ENCODE measurements at places on chromosomes 6 and 20.

DNA sequence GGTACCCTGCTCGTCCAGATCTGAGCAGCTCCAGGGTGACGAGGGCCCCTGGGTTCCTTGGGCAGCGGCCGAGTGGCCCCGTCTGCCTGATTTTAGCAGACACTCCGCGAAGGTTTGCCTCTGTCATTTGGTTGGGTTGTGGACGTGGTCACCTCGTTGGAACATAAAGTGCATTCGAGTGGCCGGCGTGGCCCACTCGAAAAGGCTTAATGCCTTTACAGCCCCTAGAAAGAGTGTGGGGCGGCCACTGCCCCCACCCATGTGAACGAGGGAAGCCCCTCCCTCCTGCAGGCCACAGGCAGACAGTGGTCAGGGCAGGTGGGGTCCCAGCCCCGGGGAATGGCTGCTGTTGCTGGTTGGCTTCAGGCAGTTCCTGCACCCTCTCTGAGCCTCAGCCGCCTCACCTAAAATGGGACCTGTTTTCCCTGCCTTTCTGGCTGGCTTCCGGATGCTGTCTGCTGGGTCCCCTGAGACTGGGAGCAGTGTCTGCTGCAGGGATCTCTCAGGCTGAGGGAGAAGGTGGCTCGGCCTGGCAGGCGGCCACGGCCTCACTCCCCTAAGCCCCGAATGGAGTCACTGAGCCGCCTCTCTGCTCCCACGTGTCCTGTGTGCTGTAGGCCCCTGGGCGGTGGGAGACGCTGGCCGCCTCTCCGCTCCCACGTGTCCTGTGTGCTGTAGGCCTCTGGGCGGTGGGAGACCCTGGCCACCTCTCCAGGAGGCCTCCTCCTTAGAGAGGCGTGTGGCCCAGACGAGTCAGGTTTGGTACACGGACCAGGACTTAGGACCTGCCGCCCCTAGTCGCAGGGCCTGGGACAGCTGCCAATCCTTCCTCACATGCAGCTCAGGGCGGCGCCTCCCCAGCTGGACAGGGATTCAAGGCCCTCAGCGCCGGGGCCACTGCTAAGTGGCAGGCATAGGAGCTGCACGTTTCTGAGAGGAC, 233.0 kb downstream of the ERMARD start:
- DNase-seq: no peak

- no peak for DNase-seq
Observed at GRCh38 chr6:111899531-111899930, 26.3 kb upstream of the FYN start.

- no peak for DNase-seq
Observed at GRCh38 chr6:150286912-150287311, 81.9 kb upstream of the IYD start.

DNA sequence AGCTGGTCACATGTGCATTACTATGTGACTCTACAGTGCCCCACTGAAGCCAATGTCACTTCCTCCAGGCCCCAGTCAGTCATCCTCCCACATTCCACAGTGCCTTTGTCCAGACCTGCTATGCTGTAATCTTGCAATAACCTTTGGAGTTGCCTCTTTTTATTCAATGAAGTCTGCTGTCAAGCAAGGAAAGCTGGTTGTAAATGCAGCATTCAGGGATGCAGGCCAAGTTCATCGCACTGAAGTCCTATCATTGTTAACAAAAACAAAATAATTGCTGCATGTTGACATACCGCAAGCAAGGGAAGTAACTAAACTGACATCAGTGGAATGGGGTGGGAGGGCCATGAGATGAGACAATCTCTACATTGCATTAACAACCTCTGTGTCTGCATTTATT, 131.2 kb upstream of the CDYL start:
- no peak for DNase-seq

GRCh38 chr20:25191689-25192088, 3.8 kb upstream of the ENTPD6 start:
- no peak for DNase-seq

- no peak for DNase-seq
Observed at GRCh38 chr6:111980971-111981840, 72.7 kb upstream of the CCN6 start.

DNA sequence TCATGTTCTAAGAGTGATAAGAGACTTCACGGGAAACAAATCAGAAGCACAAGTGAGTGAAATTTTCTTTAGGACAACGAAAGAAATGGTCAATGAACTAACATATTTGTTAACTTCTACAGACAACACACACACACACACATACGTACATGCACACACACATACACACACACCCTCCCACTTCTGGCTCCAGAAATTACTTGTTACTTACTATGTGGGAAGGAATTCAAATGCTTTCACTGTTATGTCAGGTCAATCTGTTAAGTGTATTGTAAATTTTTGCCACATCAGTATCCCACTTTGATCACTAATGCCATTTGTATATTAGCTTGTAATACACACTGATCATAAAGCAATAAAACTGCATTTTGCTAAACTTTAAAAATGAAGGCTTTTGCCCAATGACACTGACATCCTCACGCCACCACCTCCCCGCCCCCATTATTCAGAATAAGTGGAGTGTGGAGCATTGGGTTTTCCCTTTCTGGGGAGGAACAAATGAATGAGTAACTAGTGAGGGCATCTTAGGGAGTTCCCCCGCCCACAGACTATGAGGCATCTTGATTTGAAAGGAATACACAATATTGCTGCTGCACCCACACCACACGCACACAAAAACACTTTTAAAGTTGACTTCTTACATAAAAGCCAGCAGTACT, 76.2 kb downstream of the ATXN1 start:
- DNase-seq: no peak

GRCh38 chr20:62051144-62051543, 14.5 kb downstream of the TAF4 start:
- no peak for DNase-seq

GRCh38 chr6:142682985-142683384, 262.0 kb downstream of the HIVEP2 start:
- no peak for DNase-seq

DNA sequence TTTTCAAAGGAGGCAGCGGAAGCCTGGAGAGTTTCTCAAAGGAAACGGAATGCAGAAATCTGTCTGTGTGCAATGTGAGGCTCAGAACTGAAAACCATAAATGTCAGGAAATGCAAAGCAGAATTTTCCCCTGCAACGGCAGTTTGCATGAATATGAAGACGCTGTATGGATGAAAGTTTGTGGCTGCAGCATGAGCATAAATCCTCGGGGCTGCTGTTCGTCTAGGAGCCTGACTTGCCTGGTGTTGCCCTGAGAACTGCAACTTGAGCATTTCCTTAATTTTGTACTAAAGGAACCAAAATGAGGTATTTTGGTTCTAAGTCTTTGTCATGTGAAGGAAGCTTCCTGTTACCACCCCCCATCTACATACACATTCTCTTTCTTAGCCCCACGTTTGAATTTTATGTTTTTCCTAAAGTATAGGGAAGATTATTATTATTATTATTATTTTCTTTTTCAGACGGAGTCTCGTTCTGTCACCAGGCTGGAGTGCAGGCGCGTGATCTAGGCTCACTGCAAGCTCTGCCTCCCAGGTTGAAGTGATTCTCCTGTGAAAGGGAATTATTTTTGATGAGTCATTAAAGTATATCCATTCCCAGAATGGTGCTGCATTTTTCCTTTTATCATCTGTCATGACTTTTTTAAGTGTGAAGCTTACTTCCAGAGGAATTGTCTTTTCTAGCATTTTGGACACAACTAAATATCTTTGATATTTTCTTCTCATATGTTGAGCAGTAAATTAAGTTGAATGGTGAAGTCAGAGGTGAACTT, 33.1 kb downstream of the MTHFD1L start:
- no peak for DNase-seq

Measured in T-helper 2 cell (primary cell).